ENCODE measurements at places on chromosomes 4 and X.

DNA sequence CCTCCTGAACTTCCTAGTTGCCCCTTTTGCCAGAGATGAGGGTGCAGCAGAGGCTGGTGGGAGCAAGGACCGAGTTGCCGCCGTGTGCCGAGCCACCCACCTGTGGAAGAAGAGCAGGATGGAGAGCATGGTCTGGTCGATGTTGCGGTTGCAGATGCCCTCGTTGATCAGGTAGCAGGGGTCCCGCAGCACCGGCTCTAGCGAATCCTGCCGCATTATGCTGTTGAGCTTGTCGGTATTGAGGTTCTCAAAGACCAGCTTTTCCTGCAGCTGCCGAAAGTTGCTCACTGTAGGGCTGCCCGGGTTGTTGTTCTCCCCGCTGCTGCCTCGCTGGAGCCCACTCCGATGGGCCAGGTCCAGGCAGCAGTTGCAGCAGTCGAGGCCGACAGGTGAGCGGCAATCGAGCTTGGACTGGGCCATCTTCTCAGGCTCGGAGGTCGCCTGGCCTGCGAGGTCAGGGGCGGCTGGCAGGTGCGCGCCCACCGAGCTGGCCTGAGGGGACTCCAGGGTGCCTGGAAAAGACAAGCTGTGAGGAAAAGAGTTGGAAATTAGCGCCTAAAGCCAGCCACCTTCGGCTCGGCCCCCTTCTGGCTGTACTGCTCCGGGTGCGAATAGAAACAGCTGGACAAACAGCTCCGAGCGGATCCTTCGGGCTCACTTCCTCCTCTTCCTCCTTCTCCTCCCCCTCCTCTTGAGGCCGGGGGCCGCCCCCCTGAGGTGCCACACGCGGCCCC, 420 bp downstream of the TSC22D3 start:
- DNase-seq = no peak

GRCh38 chr4:13522282-13523104, 21.8 kb downstream of the NKX3-2 start:
- DNase-seq = no peak

DNA sequence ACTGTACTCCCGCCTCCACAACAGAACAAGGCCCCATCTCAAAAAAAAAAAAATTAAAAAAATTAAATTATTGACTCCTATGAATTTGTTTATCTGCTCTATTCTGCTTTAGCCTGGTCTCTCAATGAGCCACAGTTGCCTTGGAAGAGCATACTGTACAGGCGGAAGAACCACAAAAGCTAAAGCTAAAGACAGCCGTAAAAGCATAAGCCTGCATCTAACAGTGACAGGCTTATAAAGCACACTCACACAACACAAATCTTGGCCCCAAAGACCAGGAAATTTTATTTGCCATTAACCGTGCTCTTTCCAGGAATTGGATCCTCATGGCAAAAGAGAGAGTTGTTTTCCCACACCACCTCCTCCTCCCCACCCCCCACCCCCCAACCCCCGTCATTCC, 53.5 kb upstream of the KLF3 start:
- no peak for DNase-seq

- DNase-seq = no peak
Measured at GRCh38 chr4:87445964-87446363, 23.6 kb downstream of the NUDT9 start.

- peak; percentile 1 for DNase-seq
Measured at GRCh38 chrX:121308276-121308805, 260.9 kb downstream of the GLUD2 start.

DNA sequence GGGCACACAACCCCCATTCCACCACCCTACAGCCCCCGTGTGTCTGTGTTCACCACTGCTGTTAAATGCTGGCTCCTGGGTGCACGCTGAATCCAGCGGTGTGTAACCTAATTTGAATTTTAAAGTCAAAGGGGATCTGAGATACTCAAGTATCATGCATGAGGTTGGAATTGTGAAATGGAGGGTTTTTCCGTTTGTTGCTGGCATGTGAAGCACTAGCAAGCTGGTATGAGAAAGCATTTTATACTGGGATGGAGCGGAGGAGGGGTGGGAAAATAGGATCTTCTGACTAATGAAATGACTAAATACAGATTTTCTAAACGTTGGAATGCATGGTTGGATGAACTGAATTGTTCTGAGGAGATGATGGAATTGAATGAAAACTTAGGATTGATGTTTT, 36.9 kb upstream of the FAT1 start:
- no peak for DNase-seq

DNA sequence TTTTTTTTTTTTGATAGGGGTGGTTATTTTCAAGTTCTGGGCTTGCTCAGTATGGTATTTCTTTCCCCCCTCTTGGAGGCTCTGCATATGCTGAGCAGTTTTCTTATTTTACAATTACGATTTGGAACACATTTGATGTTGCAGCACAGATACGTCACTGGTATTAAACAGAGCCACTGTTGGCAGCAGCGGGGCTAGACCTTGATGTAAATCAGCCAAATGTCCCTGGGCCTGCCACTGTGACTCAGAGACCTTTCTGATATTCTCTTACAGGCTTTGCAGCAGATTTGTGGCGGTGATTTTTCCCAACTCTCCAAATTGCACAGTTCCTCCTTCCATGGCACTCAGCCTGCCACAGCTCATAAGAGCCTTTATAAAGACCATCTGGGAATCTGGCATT, 81.1 kb downstream of the VMA21 start:
- DNase-seq = no peak

- DNase-seq = no peak
Measured at GRCh38 chr4:98343626-98344025, 82.4 kb downstream of the RAP1GDS1 start.

- no peak for DNase-seq
Measured at GRCh38 chr4:42488114-42488513, 90.8 kb downstream of the SHISA3 start.

GRCh38 chr4:151486168-151486567, 77.2 kb downstream of the FHIP1A start:
- DNase-seq = no peak

DNA sequence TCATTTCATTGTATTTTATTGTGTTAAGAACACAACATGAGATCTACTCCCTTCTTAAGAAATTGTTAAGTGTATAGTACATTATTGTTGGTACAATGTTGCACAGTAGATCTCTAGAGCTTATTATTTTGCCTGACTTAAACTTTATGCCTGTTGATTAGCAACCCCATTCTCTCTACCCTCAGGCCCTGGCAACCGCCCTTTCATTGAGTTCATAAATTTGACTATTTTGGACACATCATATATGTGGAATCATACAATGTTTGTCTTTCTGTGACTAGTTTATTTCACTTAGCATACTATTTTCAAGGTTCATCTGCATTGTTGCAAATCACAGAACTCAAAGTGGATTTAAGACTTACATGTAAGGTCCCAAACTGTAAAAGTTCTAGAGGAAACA, 222.1 kb downstream of the IL15 start:
- DNase-seq = no peak

DNA sequence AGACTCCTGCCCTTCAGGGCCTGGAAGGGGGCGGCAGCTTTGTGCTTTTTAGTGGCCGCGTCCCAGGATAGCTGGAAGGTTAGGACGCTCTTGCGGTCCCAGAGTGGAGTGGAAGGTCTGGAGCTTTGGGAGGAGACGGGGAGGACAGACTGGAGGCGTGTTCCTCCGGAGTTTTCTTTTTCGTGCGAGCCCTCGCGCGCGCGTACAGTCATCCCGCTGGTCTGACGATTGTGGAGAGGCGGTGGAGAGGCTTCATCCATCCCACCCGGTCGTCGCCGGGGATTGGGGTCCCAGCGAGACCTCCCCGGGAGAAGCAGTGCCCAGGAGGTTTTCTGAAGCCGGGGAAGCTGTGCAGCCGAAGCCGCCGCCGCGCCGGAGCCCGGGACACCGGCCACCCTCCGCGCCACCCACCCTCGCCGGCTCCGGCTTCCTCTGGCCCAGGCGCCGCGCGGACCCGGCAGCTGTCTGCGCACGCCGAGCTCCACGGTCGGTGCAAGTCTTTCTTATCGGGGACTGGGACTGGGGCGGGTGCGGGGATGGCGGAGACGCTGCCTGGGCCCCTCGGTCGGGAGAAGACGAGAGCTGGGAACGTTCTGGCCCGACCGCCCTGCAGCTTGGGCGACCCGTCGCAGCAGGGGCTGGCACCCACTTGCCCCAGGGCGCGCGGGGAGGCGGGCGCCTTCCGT, at the start of gene EDNRA:
Gene EDNRA, plus strand, starts transcription at position 207 of the 686 bp plus-strand sequence. CDS start 4,585 bp downstream, outside the sequence.
- no peak for DNase-seq
